ENCODE measurements at places on chromosomes 11 and 22. TPM values are rescaled to one million over a fixed set of nuclear protein-coding genes. Genes with fewer than 3 reads are reported as not detected.

SLN gene
- polyA plus RNA-seq, result 2.3 TPM

VSIG10L2 gene
- not detected for polyA plus RNA-seq

NLRP14 gene
- 1.0 TPM for polyA plus RNA-seq

MMP10 gene
- not detected for polyA plus RNA-seq

PICALM gene
- polyA plus RNA-seq, result 161 TPM

MAPK8IP1 gene
- 269 TPM for polyA plus RNA-seq

POTEH gene
- polyA plus RNA-seq, result not detected

MAP4K2 gene
- polyA plus RNA-seq, result 36.0 TPM

OR8D4 gene
- polyA plus RNA-seq, result not detected

DNAJB13 gene
- 5.1 TPM for polyA plus RNA-seq

BCO2 gene
- 12.3 TPM for polyA plus RNA-seq

OR52A1 gene
- 0.05 TPM for polyA plus RNA-seq

GVQW3 gene
- polyA plus RNA-seq, result 11.9 TPM

STX3 gene
- polyA plus RNA-seq, result 15.5 TPM

POU2F3 gene
- polyA plus RNA-seq, result not detected

IL18 gene
- polyA plus RNA-seq, result 3.3 TPM

UQCR10 gene
- polyA plus RNA-seq, result 177 TPM

MMP8 gene
- not detected for polyA plus RNA-seq

LARGE2 gene
- 0.19 TPM for polyA plus RNA-seq

SLC22A9 gene
- 0.11 TPM for polyA plus RNA-seq

OR10A2 gene
- polyA plus RNA-seq, result 0.21 TPM

APOBEC3H gene
- not detected for polyA plus RNA-seq
